ENCODE measurements at places on chromosomes 7 and 10.

- DNase-seq, result no peak
Observed at GRCh38 chr7:81857385-81857784, 87.5 kb upstream of the HGF start.

- DNase-seq, result no peak
Observed at GRCh38 chr10:34337917-34338316, 477.2 kb downstream of the PARD3 start.

- DNase-seq, result no peak
Observed at GRCh38 chr10:63012623-63013022, 120.5 kb upstream of the NRBF2 start.

DNA sequence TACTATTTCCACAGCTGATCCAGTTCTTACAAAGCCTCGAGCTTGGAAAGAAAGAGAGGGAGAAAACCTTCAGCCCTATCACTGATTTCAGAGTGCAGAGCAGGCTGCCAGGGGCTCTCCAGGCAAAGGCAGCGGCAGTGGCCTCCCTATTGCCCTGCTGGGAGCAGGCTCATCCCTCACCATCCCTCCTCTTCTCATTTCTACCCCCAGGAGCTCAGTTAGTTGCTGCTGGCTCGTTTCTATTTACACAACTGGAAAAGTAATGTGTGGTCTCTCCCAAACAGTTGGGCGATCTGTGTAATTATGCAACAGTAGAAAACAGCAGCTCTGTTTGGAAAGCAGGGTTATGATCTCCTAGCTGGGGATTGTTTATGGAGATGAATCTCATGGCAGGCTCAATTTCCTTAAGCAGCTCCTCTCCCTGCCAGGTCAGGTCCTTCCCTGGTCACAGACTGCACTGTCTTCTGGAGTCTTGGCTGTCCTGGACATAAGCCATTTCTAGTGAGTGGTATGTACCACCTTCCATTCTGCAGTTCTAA lies 28.7 kb upstream of the TNS3 start:
- no peak for DNase-seq

GRCh38 chr7:18828994-18829857 lies 288.2 kb downstream of the TWIST1 start:
- no peak for DNase-seq

DNA sequence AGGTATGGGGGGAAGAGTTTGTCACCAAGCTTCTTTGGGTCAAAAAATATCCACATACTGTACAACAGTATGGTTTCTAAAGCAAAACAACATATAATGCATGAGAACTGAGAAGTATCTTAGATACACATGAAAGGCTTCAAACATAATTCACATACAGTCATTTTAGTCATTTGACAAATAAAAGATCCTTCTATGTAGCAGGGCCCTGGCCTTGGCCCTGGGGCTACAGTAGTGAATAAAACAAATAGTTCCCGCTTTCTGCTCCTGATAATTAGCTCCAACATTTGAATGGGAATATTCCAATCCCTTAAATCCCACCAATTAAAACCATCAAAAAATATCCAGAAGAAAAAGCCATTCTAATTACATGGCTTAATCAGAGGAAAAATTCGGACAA lies 51.3 kb downstream of the MALSU1 start:
- DNase-seq, result no peak

DNA sequence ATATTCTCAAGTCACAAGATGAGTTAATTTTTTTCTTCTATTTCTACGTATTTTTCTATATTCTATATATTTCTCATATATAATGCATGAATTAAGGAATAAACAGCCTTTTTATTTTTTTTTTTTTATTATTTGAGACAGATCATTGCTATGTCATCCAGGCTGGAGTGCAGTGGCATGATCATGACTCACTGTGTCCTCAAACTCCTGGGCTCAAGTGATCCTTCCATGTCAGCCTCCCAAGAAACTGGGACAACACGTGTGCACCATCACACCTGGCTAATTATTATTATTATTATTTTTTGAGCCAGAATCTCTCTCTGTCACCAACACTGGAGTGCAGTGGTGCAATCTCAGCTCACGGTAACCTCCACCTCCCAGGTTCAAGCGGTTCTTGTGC lies 1.5 kb downstream of the CLDN12 start:
- no peak for DNase-seq

GRCh38 chr7:143434660-143435059 lies 8.6 kb upstream of the TAS2R60 start:
- no peak for DNase-seq

DNA sequence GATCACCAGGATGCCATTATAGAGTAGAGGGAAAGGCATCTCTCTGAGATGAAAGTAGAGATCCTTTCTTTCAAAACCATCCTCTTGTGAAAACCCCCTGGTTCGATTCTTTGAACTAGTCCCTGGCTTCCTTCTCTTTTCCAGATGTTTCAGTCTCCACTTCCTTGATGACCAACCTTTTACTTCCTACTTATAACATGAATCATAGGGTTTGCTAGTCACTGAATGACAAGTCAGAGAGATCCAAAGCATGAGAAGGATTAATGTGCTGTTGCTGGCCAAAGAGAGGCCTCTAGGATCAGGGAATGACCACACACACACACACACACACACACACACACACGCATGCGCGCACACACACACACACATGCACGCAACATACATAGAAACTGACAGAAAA lies 161.1 kb upstream of the FRMD4A start:
- no peak for DNase-seq

DNA sequence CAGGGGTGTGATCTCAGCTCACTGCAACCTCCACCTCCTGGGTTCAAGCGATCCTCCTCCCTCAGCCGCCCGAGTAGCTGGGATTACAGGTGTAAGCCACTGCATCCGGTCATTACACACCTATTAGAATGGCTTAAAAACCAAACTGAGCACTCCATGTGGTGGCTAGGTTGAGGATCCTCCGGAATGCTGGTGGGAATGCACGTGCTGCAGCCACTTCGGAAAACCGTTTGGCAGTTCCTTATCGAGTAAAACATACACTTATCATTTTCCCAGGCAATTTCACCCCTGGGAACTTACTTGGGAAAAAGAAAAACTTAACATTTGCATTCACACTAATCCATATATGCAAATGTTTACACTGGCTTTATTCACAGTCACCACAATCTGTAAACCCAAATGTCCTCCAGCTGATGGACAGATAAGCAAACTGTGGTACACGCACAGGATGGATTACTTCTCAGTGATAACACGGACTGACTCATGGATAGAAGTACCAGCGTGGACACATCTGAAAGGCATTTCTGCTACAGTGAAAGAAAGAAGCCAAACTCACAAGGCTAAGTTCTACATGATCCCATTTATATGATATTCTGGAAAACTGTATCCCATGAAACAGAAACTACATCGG lies 20.4 kb downstream of the RFC2 start:
- DNase-seq, result no peak

- DNase-seq, result no peak
Observed at GRCh38 chr7:17185690-17186070, 112.8 kb upstream of the AHR start.

DNA sequence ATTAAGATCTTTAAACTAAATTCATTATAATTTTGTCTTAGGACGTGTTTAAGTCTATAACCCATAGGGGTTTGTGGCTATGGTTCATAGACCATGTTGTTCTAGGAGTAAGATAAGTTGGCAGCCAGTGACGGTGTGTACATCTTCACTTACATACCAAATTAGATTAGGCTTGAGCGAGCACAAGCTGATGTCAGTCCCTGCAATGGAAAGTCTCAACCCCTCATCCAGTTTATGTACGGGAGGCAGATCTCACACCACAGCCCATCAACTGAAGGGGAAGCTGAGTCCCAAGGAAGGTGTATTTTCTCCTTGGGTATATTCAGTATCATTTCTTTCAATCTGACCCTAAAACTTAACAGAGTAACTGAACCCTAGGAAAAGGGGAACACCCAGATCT lies 5.1 kb upstream of the SMC3 start:
- DNase-seq, result no peak

DNA sequence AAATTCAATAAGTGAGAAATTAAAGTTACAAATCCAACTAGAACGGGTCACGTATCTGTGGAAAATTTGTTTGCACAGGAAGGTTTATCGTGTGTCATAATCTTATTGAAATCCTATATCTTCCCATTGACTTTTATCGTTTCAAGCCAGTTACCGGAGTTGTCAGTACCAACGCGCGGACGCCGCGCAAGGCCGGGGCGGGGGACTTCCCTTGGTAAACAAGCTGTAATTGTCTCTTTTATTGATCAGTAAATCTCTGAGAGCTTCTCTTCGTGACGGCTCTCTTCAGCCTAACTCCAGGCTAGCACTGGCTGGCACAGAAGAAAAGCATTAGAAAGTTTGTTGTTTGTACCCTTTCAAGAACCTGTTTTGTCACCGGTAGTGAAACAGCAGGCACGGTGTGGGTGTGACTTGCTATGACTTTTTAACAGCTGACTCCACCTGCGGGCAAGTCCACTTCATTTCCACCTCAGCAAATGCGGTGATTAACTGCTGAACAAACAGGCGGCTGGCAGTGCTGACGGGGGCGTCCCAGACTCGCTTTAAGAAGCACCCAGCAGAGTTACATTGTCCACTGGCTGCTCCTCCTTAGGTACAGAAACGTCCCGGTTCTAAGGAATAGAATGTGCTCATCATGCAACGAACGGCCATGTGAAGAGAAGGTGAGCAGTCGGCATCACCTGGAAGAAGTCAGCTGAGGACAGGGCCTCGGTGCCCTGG lies 215.8 kb downstream of the MAD1L1 start:
- DNase-seq, result no peak

DNA sequence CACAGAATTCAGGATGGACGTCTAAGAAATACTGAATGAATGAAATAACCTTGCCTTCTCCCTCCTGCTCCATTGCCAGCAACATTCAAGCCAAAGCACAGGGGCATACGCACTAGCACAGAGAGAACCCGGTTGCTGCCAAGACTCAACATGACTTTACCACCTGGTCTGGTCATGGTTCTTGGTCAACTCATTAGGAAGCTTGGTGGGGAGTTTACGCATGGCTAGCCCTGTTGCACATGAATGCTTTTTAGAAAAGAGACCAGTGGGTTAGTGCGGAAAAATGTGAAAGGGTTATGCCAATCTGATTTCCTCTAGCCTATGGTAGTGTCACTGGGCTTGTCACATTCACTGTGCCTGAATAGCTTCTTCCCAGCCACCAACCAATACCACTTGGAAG lies 187.6 kb upstream of the NEBL start:
- no peak for DNase-seq

DNA sequence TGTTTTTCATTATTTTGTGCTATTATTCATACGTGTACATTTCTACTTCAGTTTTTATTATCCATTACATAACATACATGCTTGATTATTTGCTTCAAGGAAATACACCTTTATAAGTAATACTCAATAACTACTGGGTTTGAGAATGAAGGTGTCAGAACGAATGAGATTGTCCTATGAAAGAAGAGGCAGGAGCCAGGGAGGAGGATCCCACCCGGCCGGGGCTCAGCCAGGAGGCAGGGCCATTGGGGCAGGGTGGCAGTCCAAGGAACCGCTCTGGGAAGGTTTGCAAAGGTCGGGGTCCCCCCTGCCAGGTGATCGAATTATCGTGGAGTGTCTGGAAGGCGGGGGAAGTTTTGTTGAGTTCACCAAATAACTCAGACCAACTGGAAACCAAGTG lies 9.1 kb downstream of the TRIM56 start:
- DNase-seq, result no peak

GRCh38 chr7:123749537-123749857 lies 694 bp upstream of the WASL start:
- no peak for DNase-seq

DNA sequence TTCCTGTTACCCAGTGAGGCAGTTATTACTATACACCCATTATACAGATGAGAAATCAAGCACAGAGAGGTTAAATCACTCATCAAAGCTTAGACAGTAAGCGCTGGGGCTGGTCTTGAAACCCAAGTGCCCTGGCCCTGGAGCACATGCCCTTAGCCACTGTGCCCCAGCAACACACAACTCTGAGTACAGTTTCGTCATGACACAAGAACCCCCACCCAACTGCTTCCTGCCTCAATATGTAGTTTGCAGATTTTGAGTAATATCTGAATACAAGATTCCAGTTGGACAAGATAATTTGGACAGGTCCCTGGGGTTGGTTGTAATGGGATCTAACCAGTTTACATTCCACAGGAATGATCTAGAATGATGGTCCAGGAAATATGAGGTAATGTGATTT lies 62.8 kb downstream of the SH3PXD2A start:
- DNase-seq, result no peak

- DNase-seq, result no peak
Observed at GRCh38 chr7:140640060-140640637, 464 bp downstream of the DENND2A start.

DNA sequence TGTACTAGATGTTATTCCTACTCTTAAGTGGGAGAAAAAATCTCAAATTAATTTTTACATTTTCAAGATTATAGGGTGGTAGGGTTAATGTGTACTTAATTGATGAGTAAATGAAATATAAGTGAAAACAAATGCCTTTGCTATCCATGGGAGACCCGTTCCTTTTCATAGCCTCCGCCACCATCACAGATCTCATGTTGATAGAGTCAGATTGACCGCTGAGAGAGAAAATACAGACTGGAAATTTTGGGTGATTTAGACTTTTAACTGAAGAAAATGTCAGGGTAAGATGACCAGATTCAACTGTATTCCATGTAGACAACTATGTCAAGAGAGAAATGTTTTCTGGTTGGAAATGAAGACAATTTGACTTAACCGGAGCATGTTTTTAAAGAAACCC lies 446.2 kb downstream of the AUTS2 start:
- DNase-seq, result no peak

DNA sequence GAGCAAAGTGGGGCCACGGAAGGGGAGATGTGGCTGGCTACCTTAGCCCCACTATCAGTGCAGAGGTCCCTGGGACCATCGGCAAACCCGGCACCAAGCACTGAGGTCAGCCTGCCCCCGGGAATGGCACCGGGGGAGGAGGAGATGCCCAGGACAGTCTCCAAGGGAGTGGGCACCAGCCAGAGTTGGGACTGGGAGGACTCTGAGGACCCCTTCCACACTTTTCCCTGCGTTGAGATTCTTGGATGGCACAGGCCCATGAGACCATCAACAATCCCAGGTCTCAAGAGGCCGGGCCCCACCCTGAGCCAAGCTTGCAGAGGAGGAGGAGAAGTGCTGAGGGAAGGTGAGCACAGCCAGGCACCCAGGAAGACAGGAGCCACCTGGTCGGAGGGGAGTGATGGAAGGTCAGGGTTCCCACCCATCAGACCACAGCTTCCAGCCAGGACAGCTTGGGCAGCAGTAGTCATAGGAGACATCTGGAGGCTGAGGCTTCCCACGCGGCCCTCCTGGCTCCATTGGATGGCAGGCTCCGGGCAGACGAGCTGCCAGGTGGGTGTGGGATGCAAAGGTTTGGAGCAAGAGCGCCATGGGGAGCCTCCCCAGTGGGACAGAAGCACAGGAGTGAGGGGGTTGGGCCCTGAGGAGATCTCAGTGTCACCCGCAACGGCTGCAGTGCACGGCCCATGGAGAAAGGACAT lies 2.6 kb upstream of the OPN4 start:
- DNase-seq, result no peak

DNA sequence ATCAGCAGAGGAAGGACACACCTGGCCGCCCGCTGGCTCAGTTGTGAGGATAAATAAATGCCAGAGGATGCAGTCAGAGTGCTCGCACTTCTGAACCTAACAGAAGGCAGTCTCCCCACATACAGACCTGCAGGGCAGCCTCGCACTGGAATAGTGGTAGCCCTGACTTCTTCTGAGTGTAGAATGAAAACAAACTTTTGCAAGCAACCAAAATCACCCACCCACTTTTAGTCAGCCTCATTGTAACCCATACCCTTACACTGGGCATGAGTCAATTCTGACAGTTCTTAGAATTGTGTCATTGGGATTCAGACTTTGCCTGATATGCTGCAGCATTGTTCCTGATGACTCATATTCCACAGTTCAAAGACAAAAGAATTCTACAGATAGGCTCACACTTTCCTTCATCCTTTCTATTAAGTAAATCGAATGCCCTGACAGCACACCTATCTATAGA lies 167.0 kb upstream of the CDK1 start:
- DNase-seq, result peak; percentile 27

Data from activated CD4-positive, alpha-beta T cell treated with anti-CD3 and anti-CD28 coated beads for 24 hours (primary cell).